Stimulated activated CD8-positive, alpha-beta memory T cell treated with anti-CD3 and anti-CD28 coated beads, Interleukin-4, amount 100 ng/mL, for 4 hours (primary cell): ENCODE measurements at places on chromosomes 3 and 15.

GRCh38 chr15:25690673-25691543, 172.2 kb downstream of the ATP10A start:
- DNase-seq = no peak

DNA sequence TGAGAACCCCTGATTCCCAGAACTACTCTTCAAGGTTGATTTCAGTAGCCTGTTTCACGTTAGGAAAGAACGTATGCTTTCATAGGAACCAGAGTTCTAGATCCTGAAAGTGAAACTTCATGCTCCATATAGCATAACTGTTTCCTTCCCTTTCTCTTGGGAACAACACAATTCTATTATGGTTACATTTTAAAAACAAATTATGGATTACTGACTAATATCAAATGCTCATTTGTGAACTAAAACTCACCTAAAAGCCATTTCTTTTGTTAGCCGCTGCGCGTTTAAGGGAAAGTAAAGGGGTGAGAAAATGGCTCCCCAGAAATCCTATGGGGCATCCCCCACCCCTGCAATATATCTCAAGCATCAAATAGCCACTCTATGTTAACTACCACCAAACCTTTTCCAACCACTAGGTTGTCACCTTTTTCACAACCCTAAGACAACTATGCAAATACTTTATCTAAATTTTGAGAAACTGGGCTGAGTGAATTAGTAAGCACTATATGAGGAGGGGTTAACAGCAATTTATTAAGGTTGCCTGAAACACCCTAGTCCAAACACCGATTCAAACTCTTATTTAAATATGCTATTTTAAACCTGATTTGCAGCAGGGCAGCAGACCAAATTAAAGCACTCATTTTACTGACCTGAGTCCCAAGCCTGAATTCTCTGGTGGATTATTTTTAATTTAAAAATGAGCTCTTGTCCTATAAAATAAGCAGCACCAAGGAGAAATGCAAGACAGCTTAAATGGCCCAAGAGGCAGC, 2.4 kb downstream of the SIAH2 start:
- no peak for DNase-seq

DNA sequence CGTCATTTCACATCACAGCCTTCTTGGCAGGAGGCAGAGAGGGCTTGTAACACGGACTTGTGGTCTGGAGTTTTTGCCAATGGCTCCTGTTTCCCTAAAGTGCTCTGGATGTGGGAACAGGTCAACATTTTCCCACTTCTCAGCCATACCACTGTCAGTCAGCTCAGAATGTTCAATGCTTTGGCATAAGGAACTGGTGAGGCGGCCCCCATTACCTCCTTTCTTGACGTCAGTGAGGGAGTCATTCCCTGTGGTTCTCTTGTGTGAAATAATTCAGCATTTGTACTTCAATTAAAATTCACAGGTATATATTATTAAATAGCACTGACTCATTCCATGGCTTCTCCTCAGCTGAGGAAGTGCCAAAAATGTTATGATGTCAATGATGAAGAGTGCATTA, 167.1 kb downstream of the P3H2 start:
- no peak for DNase-seq

DNA sequence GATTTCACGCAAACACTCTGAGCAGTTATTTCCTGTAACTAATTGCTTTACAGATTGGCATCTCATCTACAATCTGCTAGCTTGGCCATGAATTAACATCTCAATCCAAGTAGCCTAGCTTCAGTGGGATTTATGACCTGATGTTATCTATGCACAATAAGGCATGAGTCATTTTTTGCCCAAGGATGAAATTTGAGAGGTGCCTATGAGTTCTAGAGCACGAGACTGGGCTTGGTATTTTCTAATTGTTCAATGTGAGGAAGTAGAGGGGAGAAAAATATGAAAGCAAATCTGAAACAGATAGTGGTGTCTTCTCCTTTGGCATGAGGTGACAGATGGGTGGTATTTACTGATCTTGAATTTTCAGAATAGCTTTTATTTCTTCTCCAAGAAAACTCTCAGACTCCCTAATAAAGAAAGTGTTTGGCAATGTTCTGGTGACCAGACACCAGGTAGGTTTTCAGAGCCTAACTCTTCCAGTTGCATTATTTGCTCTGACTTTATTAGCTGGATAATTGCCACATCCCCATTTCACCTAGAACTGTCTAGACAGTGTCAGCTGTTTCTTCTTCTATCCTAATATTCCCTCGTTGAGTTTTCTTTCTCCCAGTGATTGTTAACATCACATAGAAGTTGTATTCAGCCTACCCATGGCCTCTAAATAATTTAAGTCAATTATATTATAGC, 301.0 kb upstream of the UMPS start:
- DNase-seq = no peak

DNA sequence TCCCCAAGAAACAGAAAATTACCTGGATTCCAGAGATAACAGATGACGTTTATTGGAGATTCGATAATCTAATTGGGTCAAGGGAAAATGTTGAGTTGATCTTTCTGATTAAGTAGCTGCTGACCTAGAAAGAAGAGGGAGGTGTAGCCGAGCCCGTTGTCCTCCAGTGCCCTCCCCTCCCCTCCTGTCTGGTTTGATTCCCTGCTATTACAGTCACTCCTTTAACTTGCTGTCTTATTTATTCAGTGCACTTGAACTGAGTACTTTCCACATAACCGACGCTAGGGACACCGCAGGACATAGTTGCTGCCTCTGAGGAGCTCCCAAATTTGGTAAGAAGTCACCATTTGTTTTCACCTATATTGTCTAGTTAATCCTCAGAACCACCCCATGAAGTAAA, 103.7 kb downstream of the AQP9 start:
- no peak for DNase-seq

DNA sequence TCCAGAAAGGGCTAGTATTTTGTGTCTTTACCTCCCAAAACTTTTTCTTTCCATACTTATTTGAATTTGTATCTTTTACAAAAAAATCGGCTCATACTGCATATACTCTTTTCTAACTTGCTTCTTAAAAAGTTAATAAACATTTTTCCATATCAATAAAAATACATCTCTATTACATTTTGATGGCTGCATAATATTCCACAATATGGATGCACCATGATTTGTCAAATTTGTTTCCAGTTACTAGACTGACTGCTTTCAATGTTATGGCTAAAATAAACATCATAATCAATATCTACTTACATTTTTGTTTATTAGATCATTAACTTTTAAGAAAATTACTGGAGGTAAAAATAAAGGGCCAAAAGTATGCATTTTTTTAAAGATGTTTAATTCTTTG, 121.7 kb downstream of the MEIS2 start:
- no peak for DNase-seq

GRCh38 chr15:65833501-65834205, 35.6 kb upstream of the RAB11A start:
- no peak for DNase-seq
